ENCODE measurements at places on chromosomes 7 and 10.

DNA sequence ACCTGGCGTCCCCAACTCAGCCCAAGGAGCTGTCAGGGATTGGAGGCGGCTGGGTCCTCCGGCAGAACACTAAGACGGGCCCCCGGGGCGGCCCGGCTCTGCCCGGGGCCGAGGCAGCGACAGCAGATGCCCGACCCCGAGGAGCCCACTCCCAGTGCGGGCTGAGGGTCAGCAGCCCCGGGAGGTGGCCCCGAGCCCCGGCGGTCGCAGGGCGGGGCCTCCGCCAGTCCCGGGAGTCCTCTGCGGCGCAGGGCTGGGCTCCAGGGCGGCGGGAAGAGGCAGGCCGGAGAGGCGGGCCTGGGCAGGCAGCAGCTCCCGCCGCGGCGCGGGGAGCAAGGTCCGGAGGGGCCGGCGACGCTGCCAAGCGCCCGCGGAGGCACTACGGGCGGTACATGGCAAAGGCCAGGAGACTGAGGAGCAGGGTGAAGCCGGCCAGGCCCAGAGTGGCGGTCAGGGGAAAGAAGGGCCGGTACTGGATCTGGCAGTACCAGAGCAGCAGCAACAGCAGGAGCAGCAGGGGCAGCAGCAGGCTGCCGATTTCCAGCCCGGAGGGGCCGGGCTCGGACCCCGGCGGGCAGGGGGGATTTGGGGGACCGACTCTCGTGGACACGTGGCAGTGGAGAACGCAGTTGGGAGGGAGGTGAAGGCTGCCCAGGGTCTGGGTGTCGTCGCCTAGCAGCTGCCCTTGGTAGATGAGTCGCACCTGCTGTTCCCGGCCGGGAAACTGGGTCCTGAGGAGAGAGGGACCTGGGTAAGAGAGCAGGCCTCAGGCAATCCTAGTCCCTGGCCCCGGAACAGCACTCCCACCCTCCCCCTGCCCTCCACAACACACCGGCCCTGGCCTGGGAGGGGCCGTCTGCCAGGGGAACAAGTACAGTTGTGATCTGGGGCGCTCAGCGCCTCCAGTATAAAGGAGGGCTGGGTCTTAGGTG lies 827 bp upstream of the FASTK start:
- no peak for DNase-seq

DNA sequence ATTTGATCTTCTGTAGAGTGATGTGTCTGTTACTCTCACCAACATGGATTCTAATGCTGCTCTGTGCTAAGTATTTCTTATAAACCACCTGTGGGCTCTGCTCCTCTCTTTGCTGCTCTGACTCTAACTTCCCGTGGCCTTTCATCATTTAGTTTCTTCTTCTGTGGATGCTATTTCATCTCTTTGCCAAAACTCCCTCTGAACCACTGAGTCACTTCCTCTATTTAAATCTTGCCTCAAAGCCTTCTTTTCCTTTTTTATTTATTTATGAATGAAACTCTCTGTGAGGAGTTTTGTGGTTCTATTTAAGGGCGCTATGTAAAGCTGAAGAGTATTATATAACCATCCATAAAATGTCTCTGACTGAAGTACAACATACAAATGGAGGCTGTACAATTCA lies 538.5 kb downstream of the SUGCT start:
- no peak for DNase-seq

DNA sequence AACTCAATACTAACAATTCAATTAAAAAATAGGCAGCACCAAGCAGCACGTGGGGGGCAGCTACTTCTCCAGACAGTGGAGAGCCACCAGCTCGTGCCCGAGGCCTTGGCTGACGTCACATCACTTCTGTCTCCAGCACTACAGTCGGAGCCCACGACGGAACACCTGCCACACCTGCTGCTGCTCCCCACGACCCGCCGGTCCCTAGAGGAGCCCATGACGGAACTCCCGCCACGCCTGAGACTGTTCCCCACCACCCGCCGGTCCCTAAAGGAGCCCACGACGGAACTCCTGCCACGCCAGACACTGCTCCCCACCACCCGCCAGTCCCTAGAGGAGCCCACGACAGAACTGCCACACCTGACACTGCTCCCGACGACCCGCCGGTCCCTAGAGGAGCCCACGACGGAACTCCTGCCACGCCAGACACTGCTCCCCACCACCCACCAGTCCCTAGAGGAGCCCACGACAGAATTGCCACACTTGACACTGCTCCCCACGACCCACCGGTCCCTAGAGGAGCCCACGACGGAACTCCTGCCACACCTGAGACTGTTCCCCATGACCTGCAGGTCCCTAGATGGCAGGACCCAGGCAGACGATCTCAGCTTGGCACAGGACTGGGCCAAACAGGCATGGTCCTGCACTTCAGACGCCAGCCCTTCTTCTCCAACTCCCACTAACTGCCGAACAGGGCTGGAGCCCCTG lies 258.0 kb downstream of the ELFN1 start:
- no peak for DNase-seq

DNA sequence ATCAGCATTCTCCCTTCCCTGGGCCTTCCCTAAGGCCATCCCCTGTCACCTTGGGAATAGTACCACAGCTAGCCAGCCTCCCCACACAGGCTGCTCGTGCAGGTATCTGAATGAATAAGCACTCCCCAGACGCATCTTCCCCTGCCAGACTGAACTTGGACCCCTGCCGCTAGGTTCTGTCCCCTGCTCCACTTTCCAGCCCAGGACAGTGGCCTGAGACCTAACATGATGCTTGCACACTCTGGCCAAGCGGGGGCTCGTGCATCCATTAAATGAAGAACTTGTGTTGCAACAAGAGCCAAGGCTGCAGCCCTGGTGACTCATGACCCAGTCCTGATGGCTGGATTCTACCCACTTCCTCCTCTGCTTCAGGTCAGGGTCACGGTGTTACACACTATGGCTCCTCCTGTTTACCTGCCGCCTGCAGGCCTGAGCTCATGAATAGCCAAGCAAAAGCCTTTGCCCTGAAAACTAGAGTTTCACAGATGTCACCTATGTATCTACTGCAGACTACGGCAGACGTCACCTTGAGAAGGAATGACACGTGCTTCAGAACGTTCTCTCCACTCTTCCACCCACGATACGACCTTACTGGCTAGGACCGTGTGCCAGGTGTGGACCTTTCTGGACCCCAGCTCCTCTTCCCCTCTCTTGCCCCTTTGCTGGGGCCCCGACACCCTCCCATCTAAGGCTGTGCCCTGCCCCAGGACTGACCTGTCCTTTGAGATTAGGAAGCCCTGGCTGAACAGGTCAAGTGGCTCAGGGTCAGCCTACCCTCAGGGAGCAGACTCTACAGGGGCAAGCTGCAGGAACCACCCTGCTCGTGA lies 6.5 kb downstream of the ASB13 start:
- DNase-seq = no peak

DNA sequence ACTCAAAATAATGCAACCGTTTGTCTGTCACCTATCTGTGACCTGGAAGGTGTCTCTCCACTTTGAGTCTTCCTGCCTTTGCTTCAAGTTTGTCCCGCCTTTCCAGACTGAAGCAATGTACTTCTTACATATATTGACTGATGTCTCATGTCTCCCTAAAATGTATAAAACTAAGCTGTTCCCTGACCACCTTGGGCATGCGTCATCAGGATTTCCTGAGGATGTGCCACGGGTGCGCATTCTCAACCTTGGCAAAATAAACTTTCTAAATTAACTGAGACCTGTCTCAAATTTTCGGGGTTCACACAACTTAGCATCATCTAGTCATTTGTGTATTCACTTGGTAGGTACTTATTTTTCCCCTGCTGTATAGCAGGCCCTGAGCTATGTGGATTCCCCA lies 65.3 kb upstream of the JCAD start:
- no peak for DNase-seq

DNA sequence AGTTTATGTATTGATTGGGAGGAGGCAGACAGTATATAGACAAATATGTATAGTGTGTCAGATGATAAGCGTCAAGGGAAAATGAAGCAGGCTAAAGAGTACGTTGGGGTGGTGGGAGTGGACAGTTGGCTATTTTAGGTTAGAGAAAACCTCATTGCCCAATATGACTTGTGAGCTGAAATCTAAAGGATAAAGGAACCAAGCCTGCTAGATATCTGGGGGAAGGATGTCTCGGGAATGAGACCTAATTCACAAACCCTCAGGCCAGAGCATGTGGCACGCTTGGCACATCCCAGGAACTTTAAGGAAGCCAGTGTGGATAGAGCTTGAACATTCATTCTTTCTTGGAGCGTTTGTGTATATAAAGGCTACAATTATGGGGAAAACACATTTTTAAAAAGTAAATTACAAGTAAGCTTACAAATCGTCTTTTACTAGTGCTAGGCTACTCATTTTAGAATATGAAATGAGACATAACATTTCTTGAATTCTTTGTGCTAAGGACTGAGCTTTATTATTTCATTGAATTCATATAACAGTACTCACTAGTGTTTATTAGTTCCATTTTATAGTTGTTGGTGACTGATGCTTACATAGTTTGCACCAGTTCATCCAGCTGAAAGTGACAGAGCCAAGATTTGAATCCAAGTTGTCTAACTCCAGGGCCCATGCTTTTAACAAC lies 9.7 kb downstream of the FHIP2A start:
- DNase-seq = no peak
